ENCODE measurements at places on chromosomes 4 and X.

- DNase-seq, result no peak
These were observed 15.1 kb downstream of the TRAPPC11 start for GRCh38 chr4:183674153-183674552.

- peak; percentile 68 for DNase-seq
These were observed at the start of gene TSPAN7 for GRCh38 chrX:38561126-38561868. Gene TSPAN7 (plus strand): TSS chrX:38561542. CDS start chrX:38561547, 5 bp downstream.

DNA sequence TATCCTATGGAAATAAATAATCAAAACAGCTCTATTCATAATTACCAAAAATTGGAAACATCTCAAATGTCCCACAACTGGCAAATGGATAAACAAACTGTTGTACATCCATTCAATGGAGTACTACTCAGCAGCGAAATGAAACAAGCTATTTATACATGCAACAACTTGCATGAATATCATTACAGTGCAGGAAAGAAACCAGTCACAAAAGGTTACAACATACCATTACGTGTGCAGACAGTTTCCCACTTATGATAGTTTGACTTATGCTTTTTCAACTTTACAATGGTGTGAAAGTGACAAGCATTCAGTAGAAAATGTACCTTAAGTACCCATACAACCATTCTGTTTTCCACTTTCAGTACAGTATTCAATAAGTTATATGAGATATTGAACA is 82.3 kb downstream of the NEK1 start:
- no peak for DNase-seq

DNA sequence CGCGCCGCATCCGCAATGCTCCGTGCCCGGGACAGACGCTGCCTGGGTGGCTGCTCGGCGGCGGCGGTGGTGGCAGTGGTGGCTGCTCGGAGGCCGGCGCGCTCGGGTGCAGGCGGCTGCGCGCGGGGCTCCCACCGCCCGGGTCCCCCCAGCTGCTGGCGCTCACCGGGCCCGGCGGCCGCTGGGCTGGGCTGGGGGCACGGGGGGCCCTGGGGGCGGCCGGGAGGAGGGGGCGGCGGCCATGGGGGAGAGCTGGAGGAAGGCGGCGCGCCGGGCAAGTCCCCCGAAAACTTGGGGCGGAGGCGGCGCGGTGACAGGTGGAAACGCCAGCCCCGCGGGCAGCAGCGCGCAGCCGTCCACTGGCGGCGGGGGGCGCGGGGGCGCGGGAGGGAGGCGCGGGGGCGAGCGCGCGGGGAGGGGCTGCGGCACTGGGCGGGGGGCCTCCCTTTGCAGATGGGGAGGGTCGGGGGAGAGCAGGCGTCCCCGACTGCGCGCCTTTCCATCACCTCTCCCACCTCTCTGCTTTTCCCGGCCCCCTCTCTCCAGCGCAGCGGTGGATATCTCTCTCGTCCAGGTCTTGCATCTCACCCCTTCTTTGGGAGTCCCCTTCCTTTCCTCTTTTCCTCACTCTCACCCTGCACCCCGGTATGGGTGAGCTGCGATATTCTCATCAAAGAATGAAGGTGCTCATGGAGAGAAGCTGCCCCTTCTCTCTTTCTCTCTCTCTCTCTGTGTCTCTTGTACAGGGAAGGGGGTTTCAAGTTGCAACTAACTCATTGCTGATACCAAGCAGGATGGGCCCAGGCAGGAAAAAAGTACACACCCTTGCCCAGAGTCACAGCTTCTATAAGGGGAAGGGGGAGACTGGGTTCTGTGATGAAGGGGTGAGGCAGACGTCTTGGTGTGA is 83.7 kb upstream of the DHRSX start:
- no peak for DNase-seq

GRCh38 chr4:179755322-179755721 is 2313.1 kb upstream of the AGA start:
- DNase-seq, result no peak

GRCh38 chrX:151754047-151754429 is 19.5 kb downstream of the CNGA2 start:
- DNase-seq, result no peak

- DNase-seq, result no peak
These were observed 90.1 kb downstream of the ANAPC4 start for GRCh38 chr4:25466966-25467697.

- DNase-seq, result no peak
These were observed 90.3 kb downstream of the DHRSX start for GRCh38 chrX:2410279-2411020.

- no peak for DNase-seq
These were observed 21.8 kb upstream of the P2RY10 start for GRCh38 chrX:78923198-78924015.

GRCh38 chrX:37993837-37994619 is 12.3 kb upstream of the SYTL5 start:
- DNase-seq, result no peak

DNA sequence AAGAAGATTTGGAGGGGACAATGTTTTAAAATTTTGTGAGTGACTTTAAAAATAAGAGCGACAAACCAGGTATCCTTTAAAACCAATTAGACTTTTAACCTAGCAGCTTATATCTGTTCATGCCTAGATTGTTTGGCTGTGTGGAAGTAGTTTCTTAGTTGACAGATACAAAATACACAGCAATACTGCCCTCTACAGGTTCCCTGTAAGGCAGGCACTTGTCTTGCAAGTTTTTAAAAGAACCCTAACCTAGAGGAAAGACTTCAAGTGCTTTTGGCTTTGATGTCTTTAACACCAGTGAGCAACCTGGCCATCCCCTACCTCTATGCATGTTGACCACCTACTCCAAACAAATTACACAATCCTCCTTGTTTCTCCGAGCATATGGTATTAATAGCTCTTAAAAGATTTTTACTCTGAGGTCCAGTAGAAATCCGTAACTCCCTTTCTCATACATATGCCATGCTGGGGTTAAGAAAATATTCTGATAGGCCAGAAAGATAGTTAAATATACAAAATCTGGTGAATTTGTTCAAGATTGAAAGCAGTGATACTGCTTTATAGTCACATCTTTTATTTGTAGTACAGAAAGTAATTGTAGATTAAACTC is 273.0 kb downstream of the ARHGAP24 start:
- DNase-seq, result no peak

DNA sequence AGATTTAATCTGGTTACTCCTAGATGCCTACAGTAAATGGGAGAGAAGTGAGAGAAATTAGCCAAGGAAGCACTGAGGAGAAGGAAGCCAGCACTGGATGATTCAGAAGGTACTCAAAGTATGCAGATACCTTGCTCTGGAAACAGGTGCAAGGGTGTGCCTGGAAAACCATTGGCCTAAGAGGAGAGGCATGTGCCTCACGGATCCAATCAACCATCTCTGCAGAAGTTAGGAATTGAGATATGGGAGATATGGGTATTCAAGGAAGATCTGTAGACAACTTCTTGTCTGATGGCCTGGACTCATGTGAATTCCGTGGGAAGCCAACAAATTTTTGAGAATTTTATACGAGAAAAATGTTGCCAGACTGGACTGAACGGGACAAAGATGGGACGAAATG is 4.7 kb downstream of the H2BW1 start:
- DNase-seq, result no peak

GRCh38 chrX:154452823-154453222 is 5.3 kb upstream of the PLXNA3 start:
- no peak for DNase-seq

GRCh38 chr4:145097331-145097820 is 620 bp downstream of the ANAPC10 start:
- DNase-seq, result no peak

GRCh38 chr4:98383431-98384106 is 122.4 kb downstream of the RAP1GDS1 start:
- DNase-seq, result no peak

DNA sequence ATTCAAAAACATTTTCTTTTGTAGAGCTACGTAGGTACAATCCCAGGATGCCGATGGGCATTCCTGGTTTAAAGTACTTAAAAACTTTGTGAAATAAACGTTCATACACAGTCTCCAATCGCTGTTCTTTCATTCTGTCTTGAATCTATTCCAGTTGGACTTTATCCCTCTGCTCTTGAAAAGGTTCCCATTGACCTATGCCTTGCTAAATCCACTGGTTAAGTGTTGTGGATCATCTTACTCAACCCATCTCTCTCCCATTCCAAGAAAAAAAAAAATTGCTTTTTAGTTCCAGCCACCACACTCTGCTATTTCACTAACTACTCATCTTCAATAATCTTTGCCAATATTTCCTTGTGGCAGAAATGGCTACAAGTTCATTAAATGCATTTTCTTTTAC is 542.3 kb upstream of the GRIA3 start:
- DNase-seq, result no peak

DNA sequence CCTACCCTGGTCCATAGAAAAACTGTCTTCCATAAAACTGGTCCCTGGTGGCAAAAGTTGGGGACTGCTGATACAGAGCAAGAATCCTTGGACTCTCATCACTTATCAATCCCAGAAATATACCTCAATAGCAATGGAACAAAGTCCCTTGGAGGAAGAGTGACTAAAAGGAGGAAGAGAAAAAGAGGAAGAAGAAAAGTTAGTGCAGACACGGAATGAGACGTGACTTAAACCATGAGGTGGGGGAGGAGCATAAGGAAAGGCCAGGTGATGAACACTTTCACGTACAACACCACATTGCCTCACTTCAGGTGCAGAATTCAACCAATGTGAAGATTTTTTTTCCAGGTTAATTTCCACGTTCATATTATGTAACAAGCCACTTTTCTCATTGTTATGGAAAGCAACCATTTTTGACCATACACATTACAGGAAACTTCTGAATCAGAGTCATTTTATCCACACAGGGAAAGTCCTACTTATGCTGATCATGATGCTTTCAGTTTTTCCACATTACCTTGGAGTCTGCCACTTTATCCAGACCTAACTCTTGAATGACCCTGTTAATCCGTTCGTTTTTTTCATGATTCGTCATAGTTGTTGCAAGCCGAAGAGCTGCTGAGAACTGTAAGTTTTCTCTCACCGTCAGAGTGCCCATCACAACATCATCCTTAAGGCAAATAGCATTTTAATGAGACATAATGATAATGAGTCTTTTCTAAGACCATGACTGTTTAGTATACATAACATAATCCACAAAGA is 27.7 kb downstream of the ABCG2 start:
- DNase-seq, result no peak

DNA sequence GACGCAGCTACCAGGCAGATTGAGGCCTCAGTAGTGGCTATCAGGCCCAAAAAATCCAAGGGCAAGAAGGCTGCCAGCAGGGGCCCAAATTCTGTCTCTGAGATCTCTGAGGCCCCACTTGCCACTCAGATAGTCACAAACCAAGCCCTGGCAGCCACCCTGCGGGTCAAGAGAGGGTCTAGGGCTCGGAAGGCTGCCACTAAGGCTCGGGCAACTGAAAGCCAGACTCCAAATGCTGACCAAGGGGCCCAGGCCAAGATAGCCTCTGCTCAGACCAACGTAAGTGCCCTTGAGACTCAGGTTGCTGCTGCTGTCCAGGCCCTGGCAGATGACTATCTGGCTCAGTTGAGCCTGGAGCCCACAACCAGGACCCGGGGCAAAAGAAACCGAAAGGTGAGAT is 2.8 kb downstream of the TRO start:
- DNase-seq, result no peak

DNA sequence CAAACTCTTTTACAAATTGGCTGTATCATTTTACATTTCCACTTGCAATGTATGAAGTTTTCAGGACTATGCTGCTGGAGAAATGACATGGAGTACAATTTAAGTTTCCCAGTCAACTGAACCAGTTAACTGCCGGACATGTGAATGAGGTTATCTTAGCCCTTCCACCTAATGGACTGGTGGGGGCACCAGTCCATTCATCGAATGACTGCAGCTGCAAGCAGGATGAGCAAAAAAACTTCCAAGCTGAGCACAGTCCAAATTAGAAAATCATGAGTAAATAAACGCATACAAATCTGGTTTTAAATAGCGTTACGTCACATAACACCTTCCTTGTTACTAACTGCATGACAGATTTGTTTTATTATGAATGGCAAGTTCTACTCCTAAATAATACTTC is 1131.5 kb downstream of the PCDH18 start:
- DNase-seq, result no peak

DNA sequence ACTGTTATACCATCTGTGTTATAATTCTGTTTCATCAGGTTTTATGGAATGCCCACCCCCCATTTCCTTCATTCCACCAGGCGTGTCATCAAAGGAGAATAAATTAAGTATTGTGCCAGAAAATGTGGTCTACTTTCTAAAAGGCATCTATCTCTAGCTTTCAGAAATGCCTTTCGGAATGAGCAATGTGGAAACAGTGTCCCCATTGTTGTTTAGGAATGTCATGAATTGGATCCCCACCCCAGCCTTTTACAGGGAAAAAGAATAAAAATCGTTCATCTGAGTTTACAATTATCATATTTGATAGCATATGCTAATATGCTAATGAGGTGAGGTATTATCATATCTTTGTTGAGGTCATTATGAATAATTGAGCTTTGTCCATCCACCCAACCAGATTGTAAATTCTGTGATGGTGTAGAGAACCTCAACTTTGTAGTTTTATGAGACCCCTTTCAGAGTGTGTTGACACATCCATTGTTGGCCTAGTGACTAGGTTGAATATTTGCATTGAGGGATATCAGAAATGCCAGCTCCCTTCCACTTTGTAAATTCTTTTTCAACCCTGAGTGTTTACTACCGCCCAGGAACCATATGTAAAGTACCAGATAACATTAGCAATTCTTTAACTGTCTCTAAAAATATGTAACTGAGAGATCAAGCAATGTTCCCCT is 56.2 kb upstream of the CCDC160 start:
- DNase-seq, result no peak

DNA sequence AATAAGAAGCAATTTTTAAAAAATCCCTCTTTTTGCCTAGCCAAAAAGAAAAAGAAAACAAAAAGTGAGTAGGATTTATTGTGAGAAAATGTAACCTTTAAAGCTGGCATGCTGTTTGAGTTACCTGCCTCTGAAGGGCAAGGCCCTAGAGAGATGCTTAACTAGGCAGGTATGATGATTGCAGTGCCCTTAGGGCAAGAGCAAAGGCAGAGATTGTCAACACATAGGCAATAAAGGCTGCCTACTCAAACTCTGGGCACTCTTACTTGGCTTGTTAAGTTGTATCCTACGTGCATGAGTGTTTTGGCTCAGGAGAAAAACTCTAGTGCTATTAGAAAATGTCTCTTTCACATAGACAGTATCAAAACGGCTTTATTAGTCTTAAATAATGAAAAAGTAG is 306.0 kb downstream of the RPA4 start:
- DNase-seq, result no peak

- no peak for DNase-seq
These were observed 28.4 kb upstream of the WFS1 start for GRCh38 chr4:6241062-6241845.

- no peak for DNase-seq
These were observed 35.8 kb downstream of the TACC3 start for GRCh38 chr4:1756893-1757779.

Measured in T-cell (primary cell).